Fibroblast of skin of back (primary cell): ENCODE measurements at places on chromosomes 16 and 17.

GRCh38 chr16:50591800-50592771, 43.9 kb downstream of the NKD1 start:
- no peak for DNase-seq

GRCh38 chr16:50165473-50165872, 12.4 kb downstream of the TENT4B start:
- no peak for DNase-seq

DNA sequence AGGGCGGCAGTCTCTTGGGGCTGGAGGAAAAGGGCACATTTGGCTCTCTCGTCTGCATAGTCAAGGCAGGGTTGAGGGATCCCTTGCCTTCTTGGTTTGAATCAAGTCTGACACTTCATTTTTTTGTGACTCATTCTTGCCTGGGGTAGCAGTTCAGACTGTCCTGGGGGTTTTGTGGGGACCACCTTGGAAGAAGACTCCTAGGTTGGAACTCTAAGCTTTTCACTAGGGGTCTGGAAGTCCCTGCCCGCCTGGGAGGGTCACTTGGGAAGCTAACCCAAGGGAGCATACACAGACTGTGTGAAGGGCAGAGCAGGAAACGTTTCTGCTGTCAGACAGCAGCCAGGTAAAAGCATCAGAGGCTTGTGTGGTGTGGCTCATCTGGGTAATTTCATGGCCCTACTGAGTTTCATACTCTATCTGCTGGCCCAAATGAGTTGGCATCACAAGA, 11.3 kb downstream of the YPEL2 start:
- DNase-seq: no peak

GRCh38 chr16:29700253-29700987, 21.4 kb downstream of the QPRT start:
- peak; percentile 86 for DNase-seq

DNA sequence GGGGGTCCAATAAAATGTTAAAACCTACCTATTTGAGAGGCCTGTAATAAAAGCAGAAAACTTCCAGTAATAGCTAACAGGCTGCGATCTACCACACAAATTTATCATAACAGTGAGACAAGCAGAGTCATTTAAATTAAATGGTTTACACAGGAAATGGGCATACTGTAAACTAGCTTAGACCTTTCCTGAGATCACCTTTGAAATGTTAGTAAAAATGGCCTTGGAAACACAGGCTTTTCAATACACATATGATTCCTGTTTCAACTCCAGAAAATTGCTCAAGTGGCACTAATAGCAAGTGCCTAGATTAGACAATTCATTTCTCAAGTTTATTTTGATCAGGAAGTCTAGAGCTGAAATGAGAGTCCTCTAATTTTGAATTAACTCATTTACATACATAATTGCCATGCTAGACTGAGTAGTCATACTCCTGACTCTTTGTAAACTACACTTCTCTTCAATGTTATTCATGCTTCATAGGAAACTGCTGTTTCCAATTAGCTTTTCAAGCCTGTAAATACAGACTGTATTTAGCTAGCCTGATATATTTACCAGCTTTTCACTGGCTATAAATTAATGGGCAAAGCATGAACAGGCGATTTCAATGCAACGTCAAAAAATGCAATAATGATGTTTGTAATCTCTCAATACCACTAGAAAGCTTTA, 43.3 kb downstream of the PARN start:
- DNase-seq: no peak

GRCh38 chr16:17228048-17228707, 242.6 kb downstream of the XYLT1 start:
- no peak for DNase-seq

DNA sequence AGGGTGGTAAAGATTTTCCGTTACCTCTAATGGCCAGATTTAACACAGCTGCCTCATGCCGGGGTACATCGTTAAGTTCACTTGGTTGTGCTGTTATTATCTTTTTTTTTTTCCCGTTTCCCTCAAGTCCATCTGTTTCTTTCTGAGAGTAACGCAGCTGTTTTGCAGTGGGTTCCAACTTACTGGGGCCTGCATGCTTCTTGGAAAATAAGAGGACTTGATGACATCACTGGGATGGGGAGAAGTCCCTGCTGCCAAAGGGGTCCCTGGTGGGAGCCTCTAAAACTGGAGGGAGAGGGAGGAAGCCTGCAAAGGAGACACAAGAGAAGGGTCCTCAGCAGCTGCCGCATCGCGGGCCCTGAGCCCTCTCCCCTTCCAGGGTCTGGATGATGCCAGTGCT, 77.8 kb upstream of the NOL11 start:
- no peak for DNase-seq

- no peak for DNase-seq
Observed at GRCh38 chr16:17233318-17234002, 237.3 kb downstream of the XYLT1 start.

GRCh38 chr17:76866774-76867577, 1.2 kb upstream of the MGAT5B start:
- DNase-seq: peak; percentile 68

DNA sequence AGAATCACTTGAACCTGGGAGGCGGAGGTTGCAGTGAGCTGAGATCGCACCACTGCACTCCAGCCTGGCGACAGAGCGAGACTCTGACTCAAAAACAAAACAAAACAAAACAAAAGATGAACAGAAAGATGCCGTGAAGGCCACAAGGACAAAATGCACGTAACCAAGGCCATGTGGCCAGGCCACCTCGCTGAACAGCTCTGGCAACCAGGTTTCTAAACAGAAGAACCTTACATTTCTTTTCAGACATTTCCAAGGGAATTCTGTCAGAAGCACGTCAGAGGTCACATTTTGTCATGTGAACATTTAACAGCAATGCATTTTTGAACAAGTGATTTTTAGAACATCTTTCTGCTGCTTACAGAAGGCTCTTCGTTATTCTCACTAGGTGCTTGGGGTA, 28.8 kb downstream of the USP22 start:
- DNase-seq: no peak

DNA sequence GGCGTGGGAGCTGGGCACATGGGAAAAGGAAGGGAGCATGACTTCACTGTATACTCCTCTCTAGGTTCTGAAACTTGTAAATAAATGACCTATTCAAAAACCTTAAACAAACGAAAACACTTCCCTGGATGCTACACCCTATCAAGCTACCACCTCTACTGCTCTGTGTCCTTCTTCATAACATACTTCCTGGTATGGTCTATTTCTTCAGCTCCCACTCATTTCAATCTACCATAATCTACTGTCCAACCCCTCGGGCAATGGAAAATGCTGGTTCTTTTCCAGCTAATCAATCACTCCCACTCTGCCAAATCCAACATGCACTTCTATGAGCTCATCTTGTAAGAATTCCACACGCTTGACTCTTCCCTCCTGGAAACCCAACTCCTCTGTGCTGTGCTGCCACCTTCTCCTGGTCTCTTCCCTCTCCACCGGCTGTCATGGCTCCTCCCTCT, 42.4 kb downstream of the AMFR start:
- peak; percentile 18 for DNase-seq

DNA sequence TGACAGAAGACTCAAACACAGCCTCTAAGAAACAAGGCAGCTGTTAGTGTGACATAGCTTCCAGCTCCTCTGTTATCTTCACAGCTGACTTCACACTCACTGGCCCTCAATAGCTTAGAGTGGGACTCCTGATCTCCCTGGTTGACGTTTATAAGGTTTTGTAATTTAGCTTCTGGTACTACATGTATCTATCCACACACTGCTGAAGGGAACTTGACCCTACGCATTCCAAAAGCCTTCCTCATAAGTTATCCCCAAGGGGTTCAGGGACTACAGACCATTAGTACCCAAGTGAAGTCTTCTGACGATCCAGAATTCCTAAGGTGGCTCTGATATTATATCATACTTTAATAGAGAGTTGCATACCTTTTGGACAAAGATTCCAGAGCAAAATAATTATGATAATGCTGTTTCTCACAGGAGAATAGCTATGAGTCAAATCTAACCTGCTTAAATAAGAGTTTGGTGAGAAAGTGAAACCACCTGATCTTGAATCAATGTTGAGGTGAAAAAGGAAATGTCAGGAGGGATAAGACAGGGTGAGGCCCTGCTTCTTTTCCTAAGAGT, 14.5 kb downstream of the ACACA start:
- DNase-seq: peak; percentile 89

- peak; percentile 89 for DNase-seq
Observed at GRCh38 chr17:9837551-9838471, 12.1 kb downstream of the GLP2R start.
